Naive thymus-derived CD4-positive, alpha-beta T cell (primary cell): ENCODE measurements at places on chromosomes 3 and 15.

DNA sequence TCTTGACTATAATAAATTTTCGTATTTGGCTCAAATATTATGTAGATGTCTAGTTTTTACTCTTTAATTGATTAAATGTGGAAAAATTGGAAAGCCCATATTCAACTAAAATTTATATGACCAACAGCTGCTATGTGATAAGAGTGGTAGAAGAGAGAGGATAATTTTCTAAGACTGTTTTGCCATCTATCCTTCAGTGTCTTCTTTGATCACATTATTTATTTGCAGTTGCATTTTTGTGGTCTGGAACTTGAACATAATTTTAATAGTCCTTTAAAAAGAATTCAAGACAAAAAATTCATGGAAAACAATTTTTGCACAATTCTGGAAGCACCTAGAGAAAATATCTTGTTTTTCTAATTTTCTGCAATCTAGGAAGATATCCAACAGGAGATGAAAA, 213.3 kb upstream of the THBS1 start:
- no peak overlapping the region for H3K27ac ChIP-seq
- H3K36me3 ChIP-seq: no peaks in the 10 kb centered on the region
- no peaks in the 10 kb centered on the region for H3K4me1 ChIP-seq
- H3K4me3 ChIP-seq: no peak overlapping the region
- H3K27me3 ChIP-seq: no peaks in the 10 kb centered on the region
- no peak for DNase-seq

- no peaks in the 10 kb centered on the region for H3K27me3 ChIP-seq
- DNase-seq: no peak
- H3K4me3 ChIP-seq: no peak overlapping the region
- H3K27ac ChIP-seq: no peak overlapping the region
- no peaks in the 10 kb centered on the region for H3K36me3 ChIP-seq
These were observed 32.5 kb downstream of the CSPG4 start for GRCh38 chr15:75680007-75680789.

DNA sequence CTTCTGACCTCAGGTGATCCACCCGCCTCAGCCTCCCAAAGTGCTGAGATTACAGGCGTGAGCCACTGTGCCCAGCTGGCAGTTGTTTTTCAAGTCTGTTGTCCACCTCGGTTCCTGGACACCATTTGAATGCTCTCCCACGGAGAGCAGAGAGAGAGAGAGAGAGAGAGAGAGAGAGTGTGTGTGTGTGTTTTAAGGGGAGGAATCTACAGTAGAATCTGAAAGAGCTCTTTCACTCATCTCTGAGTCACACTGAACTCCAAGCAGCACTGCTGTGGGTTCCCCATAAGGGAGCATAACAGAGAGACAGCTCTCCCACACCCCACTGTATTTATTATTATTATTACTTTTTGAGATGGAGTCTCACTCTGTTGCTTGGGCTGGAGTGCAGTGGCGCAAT, 156.6 kb downstream of the RPLP1 start:
- H3K4me1 ChIP-seq: no peaks in the 10 kb centered on the region

GRCh38 chr3:133996251-133996661, 33.5 kb downstream of the SLCO2A1 start:
- H3K4me1 ChIP-seq: no peaks in the 10 kb centered on the region
- no peak for DNase-seq
- no peaks in the 10 kb centered on the region for H3K36me3 ChIP-seq
- H3K4me3 ChIP-seq: no peak overlapping the region

DNA sequence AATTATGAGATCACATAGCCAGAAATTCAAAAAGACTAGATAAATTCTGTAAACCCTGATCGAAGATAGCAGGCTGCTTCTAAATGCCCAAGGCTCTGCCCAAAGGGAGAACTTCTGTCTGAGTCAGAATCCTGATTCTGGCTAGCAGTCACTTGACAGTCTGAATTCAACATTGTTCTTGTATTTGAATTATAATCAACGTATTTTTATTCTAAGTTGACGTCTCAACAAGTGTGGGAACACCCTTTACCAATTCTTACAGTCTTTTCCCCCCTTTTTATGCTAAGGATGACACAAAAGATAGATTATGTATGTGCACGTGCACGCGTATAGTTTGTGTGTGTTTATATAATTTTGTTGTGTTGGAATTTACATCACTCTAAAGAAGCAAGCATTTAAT, 552.8 kb downstream of the NAALADL2 start:
- H3K4me3 ChIP-seq: no peak overlapping the region
- no peak overlapping the region for H3K27ac ChIP-seq
- H3K36me3 ChIP-seq: no peaks in the 10 kb centered on the region
- no peaks in the 10 kb centered on the region for H3K27me3 ChIP-seq
- DNase-seq: no peak

GRCh38 chr15:60065951-60066350, 61.8 kb downstream of the FOXB1 start:
- no peaks in the 10 kb centered on the region for H3K4me1 ChIP-seq
- no peaks in the 10 kb centered on the region for H3K36me3 ChIP-seq
- H3K27me3 ChIP-seq: no peaks in the 10 kb centered on the region
- no peak overlapping the region for H3K27ac ChIP-seq

- H3K36me3 ChIP-seq: peaks cover 9% of the 10 kb centered on the region
- H3K27ac ChIP-seq: no peak overlapping the region
- peaks cover 11% of the 10 kb centered on the region for H3K4me1 ChIP-seq
- DNase-seq: no peak
- H3K4me3 ChIP-seq: no peak overlapping the region
- no peaks in the 10 kb centered on the region for H3K27me3 ChIP-seq
These were observed 18.2 kb downstream of the KLHL6 start for GRCh38 chr3:183537295-183537730.

DNA sequence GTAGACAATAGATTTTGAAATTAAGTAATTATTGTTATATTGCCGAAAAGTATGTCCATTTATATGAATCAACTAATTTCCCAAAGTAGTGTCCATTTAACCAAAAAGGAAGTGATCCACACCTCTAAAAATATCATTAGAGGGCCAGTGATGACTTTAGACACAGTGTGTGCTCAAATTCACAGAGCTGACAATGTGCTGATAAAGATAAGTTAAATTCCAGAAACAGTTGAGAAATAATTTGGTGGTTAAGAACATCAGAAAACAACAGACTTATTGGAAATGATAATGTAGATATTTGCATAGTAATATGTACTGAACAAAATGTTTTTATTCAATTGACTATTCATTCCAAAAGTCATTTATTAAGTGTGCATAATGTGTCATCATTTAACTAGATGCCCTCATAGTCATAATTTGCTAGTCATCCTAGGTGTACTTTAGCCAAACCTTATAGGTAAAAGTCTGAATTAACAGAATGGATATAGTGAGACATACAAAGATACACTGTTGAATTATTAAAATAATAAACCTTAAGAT, 230.2 kb upstream of the ADAMTS9 start:
- no peak overlapping the region for H3K27ac ChIP-seq
- H3K4me3 ChIP-seq: no peak overlapping the region
- no peaks in the 10 kb centered on the region for H3K27me3 ChIP-seq
- DNase-seq: no peak
- no peaks in the 10 kb centered on the region for H3K36me3 ChIP-seq
- no peaks in the 10 kb centered on the region for H3K4me1 ChIP-seq

DNA sequence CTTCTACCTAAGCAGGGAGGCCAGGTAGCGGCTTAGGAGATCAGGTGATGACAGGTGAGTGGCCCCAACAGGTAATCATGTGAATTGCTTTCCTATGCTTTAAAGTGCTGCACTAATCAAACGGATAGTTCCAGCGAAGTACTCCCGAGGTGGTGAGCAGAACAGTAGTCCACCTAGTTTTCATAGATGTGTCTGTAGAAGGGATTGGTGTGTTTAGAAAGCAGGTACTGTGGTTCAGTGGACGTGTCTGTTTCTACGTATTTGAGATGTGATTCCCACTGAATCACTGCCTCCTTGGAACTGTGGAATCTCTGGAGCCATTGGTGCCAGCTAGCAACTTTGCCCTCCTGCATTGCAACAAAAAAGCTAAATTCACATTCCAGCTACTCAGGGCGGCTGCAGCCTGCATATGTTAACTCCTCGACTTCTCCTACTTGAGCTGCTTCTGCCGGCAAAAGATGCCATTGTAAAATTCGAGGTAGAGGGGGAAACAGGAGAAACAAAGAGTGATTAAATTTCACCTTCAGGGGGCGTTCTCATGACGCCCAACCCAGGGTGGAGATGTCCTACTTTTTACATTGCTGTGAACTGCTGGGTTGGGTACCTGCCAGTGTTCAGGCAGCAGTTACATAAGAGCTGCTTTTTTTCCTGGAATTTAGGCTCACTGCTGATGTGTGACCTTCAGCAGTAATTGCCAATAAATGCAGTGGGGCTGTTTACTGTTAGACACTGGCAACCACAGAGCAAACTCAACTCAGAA, 227.3 kb downstream of the ITPR1 start:
- H3K27me3 ChIP-seq: no peaks in the 10 kb centered on the region
- no peak overlapping the region for H3K4me3 ChIP-seq
- H3K4me1 ChIP-seq: no peaks in the 10 kb centered on the region
- no peak for DNase-seq
- H3K27ac ChIP-seq: no peak overlapping the region

DNA sequence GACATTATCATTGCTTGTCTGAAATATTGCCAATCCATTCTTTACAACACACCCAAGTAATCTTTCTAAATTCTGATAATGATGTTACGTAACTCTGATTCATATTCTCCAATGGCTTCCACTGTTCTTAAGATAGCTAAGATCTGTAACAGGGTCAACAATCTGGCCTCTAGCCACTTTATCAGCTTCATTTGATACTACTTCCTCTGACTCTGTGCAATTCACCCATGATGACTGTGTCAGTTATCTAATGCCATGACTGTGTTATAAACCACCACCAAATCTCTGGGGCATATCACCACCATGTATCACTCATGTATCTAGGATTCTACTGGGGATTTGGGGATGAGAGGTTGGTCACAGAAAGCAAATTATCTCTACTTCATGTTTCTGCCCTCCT, 44.0 kb downstream of the CD200 start:
- H3K4me1 ChIP-seq: peaks cover 5% of the 10 kb centered on the region
- DNase-seq: no peak
- H3K27me3 ChIP-seq: no peaks in the 10 kb centered on the region
- no peak overlapping the region for H3K27ac ChIP-seq
- no peaks in the 10 kb centered on the region for H3K36me3 ChIP-seq
- H3K4me3 ChIP-seq: no peak overlapping the region

DNA sequence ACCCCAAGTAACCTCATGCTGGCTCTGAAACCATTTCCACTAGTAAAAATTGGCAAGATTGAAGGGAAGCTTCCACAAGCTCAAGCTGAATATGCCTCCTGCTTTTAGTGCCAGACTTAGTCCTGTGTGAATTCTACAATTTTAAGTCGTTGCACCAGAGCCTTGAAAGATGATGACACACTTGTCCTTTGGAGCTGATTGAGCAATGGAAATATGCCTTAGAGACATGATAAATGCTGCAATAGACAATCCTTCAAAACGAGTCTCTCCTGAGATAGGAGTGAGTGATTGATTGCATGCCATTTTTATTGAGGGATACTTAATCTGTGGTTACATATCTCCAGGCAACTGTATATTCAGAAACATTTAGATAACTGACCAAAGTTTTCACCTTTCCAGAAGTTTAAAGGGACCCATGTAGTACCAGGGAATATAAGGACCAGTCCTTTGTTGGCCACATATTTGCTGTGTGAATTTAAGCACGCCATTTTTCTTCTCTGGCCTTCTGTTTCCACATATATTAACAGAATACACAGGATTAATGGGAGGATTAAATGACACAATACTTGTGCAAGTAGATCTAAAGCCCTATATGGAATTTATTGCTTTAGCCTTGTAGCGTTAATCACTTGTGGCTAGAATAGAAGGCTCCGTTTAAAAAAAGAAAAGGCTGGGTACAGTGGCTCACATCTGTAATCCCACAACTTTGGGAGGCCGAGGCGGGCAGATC, 65.1 kb downstream of the PPARG start:
- DNase-seq: no peak
- no peak overlapping the region for H3K4me3 ChIP-seq
- no peaks in the 10 kb centered on the region for H3K4me1 ChIP-seq

DNA sequence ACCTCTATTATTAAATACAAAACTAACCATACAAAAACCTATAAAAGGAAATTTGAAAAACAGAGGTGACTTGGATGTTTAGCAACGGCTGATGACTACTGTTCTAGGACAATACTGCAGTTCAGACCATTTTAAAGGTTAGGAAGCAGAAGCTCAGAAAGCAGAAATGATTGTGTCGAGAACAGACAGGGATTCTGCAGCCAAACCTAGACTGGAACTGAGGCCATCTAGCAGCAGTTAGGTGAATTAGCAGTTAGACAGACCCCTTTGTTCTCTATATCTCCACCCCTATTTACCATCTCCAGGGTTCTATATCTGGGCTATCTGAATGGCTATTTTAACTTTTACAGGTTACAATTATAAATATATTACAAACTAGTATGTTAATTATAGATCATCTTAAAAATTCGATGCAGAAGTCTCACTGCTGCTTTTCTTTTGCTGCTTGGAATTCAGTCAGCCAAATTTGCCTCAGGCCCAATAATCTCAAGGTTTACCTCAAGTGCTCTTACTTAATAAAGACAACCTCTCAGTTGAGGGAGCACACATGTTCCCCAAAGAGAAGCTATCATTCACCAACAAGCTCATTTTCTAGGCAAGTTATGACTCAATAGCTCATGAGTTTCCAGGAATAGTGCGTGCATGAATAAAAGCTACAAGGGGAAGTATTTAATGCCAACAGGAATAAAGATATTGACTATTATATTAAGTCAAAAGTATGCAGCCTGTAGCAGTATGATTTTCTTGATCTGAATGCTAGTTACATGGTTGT, 9.3 kb upstream of the IL1RAP start:
- H3K36me3 ChIP-seq: no peaks in the 10 kb centered on the region
- no peak overlapping the region for H3K27ac ChIP-seq
- H3K4me1 ChIP-seq: no peaks in the 10 kb centered on the region
- no peak for DNase-seq
- H3K4me3 ChIP-seq: no peak overlapping the region

DNA sequence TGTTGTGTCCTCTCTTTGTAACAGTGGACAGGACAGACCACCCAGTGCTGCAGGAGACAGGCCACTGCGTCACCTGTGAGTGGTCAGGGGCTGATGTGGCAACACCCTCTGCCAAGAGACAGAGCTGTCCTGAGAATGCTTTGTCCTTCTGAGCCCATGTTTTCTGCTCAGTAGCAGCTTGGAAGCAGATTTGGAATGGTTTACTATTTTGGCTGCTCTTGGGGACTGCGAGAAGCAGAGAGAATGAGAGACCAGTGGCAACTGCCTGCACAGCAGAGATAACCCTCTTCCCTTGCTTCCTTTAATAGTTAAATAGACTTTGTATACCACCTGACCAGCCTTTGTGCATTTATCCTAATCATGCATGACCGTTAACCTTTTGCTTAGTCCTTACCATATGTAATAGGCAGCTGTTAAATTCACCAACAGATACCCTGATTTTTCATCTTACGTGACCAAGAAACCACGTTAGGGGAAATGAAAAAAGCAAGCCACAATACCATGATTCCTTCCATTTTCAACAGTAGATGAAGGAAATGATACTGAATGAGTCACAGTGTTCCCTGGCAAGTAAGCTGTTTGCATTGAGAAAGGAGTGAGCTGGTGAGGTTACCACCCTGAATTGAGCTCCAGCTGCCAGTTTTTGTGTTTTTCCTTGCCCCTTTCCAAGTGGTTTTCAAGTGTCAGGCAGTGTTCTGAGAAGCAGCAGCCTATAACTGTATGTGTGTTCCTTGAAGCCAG, 35.5 kb downstream of the B3GALNT1 start:
- H3K4me1 ChIP-seq: no peaks in the 10 kb centered on the region
- H3K36me3 ChIP-seq: no peaks in the 10 kb centered on the region
- H3K4me3 ChIP-seq: no peak overlapping the region
- DNase-seq: no peak
- no peaks in the 10 kb centered on the region for H3K27me3 ChIP-seq
- no peak overlapping the region for H3K27ac ChIP-seq
